Activated T-helper 2 cell treated with anti-CD3 and anti-CD28 coated beads, Interferon-gamma antibody, Interleukin-2, Interleukin-4, amounts not matched to agents 10 μg/mL and 5 μg/mL and 100 μg/mL, durations not matched to agents 14 hours and 24 hours and 36 hours (primary cell): ENCODE measurements at places on chromosomes 16 and 17.

- no peak for DNase-seq
These were observed 515 bp downstream of the CBFA2T3 start for GRCh38 chr16:88976366-88977017.

DNA sequence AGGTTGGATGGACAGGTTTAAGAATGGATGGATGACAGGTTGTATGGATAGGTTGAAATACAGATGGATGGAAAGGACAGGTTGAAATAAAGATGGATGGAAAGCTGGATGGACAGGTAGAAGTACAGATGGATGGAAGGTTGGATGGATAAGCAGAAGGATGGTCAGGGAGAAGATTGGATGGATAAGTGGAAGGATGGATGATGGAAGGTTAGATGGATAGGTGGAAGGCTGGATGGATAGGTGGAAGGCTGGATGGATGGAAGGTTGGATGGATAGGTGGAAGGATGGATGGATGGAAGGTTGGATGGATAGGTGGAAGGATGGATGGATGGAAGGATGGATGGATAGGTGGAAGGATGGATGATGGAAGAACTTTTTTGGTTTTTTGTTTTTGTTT is 905 bp upstream of the SDR42E2 start:
- DNase-seq = no peak

GRCh38 chr17:3659541-3660111 is 8.8 kb downstream of the TAX1BP3 start:
- DNase-seq = no peak

GRCh38 chr16:86979984-86980553 is 337.1 kb downstream of the C16orf95 start:
- no peak for DNase-seq

DNA sequence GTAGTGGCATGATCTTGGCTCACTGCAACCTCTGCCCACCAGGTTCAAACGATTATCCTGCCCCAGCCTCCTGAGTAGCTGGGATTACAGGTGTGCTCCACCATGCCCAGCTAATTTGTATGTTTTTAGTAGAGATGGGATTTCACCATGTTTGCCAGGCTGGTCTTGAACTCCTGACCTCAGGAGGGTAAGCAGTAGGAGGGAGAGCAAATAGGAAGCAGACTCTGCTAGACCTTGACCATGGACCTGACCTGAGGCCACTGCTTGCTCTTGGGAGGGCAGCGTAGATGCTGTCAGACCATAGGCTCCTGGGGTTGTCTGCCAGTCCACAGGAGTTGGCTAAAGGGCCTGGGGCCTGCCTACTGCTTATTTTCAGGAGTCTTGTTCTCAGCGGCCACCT is 28.6 kb downstream of the AKAP1 start:
- DNase-seq = no peak

DNA sequence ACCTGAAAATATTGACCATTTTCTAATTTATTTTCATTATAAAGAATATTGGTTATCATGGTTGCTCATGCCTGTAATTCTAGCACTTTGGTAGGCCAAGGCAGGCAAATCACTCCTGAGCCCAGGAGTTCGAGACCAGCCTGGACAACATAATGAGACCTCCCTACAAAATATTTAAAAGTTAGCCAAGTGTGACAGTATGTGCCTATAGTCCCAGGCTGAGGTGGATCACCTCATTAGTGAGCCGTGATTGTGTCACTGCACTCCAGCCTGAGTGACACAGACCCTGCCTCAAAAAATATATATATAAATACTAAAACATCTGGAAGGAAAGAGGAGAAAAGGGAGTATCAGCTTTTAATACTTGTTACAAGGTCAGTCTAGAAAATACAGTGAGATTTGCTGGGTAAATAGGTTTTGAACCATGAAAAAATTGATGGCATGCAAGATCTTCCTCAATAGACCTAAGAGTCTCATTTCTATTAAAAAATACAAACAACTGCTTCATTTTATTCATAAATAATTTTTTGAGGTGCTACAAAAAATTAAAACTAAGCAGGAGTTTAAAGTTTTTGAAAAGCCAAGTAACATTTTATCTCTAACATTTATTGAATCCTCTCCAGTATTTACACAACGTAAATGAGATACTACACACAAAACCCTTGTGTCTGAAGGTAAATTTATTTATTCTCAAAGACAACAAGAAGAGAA is 47.7 kb downstream of the TUBD1 start:
- DNase-seq = no peak

- no peak for DNase-seq
These were observed 3.4 kb downstream of the MIF4GD start for GRCh38 chr17:75267411-75268232.

DNA sequence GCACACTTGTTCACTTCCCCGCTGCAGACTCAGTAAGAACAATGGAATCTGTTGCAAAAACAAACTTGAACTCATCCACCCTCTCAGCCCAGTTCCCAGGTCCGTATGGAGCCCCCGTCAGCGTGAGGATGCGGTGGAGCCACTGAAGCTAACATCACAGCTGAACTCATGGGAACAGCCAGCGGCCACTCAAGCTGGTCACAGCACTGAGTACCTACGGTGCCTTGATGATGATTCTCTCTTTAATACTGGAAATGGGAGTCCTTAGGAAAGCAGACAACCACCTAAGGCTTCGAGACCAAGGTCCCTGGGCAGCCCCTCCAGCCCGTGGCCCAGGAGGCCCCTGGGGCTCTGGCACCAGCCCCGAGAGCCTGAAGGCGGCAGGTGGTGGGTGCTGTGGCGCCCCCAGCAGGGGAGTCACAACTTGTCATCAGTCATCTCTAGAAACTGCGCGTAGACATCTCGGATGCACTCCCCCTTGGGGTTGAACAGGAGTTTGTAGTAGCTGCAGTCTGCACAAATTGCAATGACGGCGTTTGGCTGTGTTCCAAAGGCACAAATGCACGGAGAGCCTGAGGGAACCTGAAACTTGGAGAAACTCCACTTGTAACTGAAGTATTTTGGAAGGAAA is 31.0 kb upstream of the RHOT1 start:
- DNase-seq = peak; percentile 23

- DNase-seq = no peak
These were observed 12.8 kb upstream of the CCL8 start for GRCh38 chr17:34306466-34306865.

DNA sequence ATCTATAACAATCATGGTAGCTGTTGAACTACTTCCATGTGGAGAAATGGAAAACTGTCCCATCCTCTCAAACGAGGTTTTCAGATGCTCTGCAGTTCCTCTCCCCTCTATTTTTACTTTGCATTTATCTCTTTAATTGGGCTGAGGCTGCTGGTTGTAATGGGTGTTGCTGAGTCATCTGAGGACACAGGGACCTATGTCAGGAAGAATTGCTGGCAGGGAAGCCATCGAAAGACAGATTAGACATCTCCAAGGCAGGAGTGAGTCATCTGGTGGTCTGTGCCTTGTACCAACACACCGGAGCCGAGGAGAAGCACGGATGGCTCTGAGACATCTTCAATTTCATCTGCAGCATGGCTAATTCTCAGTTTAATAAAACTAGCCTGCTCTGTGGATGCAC is 394.5 kb downstream of the GRIN2A start:
- no peak for DNase-seq

DNA sequence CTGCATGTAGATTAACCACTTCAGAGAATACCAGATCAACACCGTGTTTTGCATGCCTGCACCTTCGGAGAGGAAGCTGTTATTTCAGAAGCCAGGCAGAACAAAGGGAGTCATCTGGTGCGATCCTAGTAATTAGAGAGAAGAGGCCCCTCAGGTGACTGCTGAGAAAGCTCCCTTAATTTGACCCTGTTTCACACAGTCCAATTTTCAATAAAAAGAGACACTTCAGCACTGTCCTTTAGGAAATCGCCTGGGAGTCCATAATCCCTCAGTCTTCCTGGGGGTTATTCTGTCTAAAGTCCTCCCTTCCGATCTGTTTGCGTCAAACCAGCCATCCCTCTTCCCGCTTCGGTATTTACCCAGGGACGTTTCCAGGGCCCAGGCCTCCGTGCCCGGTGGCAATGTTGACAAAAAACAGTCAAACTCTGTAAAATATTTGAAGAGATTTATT is 23.4 kb upstream of the TNRC6C start:
- no peak for DNase-seq

GRCh38 chr17:79783891-79784290 is 5.9 kb downstream of the CBX2 start:
- DNase-seq = no peak

DNA sequence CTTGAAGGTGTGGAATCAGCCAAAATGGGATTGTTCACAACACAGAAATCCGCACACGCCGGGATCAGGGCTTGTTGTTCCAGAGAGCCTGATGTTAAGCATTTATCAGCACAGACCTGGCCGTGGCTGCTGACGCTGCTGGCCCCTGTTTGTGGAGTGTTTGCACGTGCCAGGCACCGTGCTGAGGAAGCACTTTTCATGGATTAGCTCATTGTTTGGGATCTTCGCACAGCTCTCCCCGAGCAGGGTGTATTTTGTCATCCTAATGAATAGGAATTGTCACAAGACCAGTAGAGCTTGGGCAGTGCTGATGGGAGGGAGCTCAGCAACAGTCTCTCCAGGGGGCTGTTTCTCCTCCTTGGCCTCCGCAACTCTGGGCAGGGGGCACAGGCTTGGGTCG is 160.4 kb upstream of the PLCG2 start:
- DNase-seq = no peak

DNA sequence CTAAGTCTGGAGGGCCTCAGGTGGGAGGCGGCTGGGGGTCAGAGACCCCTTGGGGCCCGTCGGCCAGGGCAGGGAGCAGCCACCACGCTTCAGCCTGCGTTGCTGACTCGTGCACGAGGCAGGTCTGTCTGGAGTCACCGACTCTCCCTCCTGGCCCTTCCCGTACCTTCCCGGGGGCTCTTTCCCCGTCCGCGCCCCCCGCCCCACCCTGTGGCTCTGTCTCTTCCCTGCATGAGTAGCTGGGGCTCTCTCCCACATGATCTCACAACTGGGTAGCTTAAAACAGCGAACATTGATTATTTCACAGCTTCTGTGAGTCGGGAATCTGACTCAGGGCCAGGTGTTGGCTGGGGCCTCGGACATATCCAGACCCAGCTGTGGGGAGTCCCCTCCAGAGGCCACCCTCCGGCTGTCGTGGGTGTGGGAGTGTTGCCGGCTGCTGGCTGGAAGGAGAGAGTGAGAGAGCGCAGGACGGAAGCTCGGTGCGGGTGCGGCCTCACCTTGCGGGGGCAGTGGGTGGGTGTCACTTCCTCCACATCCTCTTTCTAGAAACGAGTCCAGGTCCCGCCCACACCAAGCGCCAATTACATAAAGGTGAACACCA is 17.3 kb downstream of the BAHCC1 start:
- no peak for DNase-seq

DNA sequence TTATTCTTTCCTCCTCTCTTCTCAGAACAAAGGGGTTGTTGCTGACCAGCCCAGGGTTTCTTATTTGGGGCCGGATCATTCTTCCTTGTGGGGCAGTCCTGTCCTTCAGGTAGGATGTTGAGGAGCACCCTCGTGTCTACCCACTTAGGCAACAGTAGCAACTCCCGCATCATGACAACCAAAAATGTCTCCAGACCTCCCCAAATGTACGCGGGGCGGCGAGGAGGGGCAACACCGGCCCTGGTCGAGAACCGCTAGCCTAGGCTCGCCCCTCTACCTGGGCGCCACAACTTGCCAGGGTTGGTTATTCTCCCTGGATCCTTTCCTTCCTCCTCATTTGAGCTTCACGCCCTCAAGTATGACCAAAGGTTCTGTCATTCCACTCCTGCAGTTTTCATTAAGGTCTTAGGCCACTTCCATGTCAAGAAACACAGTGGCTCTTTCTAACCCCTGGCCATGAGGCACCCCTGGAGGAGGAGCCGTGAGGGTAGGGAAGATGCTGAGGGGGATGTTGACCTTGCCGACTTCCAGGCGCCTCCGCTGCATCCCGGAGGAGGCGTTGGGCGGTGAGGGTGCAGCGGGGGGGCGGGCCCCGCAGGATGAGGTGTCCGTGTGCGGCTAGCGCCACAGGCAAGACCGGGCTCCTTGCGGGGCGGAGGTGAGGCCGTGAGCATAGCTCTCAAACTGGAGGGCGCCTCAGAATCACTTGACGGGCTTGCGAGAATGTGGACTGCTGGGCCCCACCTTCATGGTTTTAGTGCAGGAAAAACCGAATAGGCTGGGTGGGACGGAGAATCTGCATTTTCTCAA is 712 bp upstream of the SPECC1 start:
- no peak for DNase-seq

GRCh38 chr17:38794221-38794620 is 5.1 kb downstream of the PIP4K2B start:
- no peak for DNase-seq

GRCh38 chr17:39225308-39225958 is at the start of gene STAC2:
STAC2 (minus strand) TSS chr17:39225945; CDS start chr17:39225502, 443 bp downstream.
- no peak for DNase-seq

- peak; percentile 54 for DNase-seq
These were observed 6.3 kb upstream of the RAB37 start for GRCh38 chr17:74730491-74731346.

DNA sequence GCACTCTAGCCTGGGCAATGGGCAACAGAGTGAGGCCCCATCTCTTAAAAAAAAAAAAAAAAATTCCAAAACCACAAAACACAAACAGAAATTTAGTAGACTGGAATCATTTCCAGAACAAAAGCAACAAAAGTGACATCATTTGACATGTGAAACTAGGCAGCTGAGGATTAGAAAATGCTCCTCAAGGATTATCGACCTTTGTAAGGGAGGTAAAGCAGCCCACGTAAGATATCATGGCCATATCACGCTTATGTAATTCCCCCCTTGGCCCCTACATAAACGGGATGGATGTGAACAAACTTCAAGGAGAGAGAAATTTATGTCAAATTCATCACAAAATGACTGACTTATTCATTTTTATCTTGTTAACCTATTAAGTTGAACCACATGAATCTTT is 83.3 kb downstream of the WDR59 start:
- no peak for DNase-seq

- no peak for DNase-seq
These were observed 4.7 kb downstream of the NUBP2 start for GRCh38 chr16:1787322-1788094.

DNA sequence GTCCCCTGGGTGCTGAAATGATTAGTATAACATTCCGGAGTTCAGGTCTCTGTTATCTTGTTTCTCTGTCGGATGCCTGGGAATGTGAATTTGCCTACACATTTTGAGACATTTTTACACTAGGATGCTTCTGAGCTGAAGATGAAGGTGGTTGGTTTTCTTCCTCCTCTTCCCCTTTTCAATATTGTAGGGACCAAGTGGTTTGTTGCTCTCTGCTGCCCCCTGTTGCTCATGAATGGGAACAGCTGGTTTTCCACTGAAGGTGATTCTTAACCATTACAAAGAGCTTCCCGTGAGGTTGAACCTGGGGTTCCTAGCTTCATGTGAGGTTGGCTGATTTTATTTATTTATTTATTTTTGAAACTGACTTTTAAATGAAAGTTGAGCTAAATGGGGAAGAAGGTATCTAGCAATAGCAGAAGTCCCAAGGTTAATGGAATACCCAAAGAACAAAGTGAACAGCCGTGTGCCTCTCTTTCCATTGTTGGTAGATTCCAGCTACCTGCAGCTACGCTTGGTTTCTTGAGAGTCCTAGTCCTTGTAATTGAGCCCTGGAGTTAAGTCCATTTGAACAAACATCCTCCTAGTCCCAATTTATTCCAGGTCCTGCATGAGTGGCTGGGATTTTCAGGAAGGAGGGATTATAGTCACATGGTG is 983.9 kb upstream of the EEF2KMT start:
- DNase-seq = no peak

- DNase-seq = no peak
These were observed 7.2 kb upstream of the GPRC5C start for GRCh38 chr17:74424657-74425056.
